ENCODE measurements at places on chromosomes 11 and 22. TPM values are rescaled to one million over a fixed set of nuclear protein-coding genes. Genes with fewer than 3 reads are reported as not detected.

Gene UPK2
- not detected for total RNA-seq

Gene TMEM123
- total RNA-seq, result 165 TPM

Gene VWA5A
- total RNA-seq, result 12.1 TPM

Gene DEPDC7
- total RNA-seq, result 2.2 TPM

Gene RFPL1
- not detected for total RNA-seq

Gene CD248
- total RNA-seq, result 0.07 TPM

DNA sequence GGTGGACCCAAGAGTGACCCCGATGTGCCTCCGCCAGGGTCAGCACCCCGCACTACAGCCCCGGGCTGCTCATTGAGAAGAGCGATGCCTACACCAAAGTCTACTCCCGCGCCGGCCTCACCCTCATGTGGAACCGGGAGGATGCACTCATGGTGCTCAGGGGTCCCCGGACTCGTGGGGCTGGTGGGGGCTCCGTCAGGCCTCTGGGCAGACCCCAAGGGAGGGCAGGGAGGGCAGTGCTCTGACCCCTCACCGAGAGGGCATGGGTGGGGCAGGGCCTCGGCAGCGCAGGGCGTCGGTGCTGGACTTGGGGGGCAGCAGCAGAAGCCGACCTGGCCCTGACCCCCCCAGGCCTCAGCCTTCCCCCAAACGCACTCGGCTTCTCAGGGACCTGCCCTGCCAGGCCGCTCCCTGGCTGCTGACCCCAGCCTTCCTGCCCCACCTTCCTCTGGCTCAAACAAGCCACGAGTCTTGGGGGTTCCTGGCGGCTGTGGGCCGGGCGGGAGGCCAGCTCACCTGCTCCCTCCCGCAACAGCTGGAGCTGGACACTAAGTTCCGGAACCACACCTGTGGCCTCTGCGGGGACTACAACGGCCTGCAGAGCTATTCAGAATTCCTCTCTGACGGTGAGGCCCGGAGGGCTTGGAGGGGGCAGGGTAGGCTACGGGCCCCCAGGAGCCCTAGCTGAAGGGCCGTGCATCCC, 2.9 kb downstream of the MUC2 start:
- DNase-seq, result no peak

- DNase-seq, result no peak
Measured at GRCh38 chr11:69007975-69008381, 5.1 kb downstream of the MRGPRF start.

DNA sequence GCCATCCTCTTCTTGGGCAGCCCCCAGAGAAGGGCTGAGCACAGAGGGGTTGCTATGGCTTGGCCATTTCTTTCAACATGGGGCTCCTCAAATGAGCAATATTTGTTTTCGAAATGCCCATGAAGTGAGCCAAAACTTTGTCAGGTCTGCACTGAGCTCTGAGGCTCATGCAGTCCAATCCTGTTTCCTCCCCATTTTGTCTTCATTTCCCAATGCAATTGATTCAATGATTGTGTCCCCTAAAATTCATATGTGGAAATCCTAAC, 60.6 kb upstream of the CD44 start:
- no peak for DNase-seq

GRCh38 chr22:39148727-39149535, 3.5 kb downstream of the CBX7 start:
- DNase-seq, result no peak

DNA sequence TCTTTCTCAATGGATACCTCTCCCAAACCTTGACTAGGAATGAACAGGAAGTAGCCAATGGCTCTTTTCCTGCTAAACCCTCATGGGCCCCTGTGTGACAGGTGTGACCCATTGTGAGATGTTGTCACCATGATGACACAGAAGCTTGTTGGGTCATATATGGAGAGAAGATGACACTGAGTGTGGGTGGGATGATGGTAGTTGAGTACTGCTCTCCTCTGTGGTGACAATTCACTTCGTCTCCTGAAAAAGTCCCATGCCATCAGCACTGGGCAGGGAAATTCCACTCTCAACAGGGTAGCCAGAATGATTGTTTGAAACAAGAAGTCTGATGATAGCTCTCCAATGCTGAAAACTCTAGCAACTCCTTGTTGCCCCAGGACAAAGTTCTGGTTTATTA, 94.0 kb upstream of the SEZ6L start:
- DNase-seq, result no peak

- no peak for DNase-seq
Measured at GRCh38 chr11:34978236-34979191, 62.1 kb downstream of the PDHX start.

GRCh38 chr11:34149274-34149673, 43.8 kb downstream of the NAT10 start:
- no peak for DNase-seq

DNA sequence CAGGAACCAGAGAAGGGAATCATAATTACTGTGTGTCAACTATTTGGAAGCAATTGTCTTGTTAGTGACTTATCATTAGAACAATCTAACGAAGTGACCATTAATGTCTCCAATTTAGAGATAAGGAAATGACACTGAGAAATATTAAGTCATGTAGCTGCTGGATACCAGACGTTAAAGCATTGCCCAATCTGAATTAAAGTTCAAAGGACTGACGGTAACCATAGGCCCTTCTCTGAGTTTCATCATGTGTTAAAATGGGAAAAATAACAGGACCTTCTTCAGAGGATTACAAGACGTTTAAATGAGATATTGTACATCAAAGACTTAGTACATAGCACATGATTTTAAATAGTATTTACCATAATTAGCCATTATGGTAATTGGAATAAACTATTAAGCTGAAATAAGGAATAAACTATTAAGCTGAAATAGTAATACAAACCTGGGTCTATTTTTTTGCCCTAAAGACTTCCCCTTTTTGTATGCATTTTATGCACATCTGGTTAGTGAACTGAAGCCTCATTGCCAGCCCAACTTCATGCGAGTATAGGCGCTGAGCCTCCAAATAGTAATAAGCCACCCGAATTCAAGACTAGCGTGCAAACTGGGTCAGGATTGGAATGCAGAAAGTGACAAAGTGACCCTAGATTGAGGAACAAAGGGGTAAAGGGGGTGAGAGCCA, 41.0 kb downstream of the GLYATL1 start:
- no peak for DNase-seq

DNA sequence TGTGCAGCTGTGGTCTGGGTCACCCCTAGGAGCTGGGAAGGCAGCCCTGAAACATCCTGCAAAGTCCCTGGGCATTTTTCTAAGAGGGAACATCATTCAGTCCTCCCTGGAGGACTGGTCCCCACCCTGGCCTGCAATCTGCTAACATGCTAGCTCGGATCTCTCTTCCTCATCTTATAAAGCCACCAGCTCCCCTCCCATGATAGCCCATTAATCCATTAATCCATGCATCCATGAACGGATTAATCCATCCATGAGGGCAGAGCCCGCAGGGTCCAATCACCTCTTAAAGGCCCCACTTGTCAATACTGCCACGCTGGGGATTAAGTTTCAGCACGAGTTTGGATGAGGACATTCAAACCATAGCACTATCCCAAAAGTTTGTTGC, 12.1 kb downstream of the PRG3 start:
- DNase-seq, result no peak

- DNase-seq, result no peak
Measured at GRCh38 chr11:73402834-73403185, 26.6 kb downstream of the RELT start.

DNA sequence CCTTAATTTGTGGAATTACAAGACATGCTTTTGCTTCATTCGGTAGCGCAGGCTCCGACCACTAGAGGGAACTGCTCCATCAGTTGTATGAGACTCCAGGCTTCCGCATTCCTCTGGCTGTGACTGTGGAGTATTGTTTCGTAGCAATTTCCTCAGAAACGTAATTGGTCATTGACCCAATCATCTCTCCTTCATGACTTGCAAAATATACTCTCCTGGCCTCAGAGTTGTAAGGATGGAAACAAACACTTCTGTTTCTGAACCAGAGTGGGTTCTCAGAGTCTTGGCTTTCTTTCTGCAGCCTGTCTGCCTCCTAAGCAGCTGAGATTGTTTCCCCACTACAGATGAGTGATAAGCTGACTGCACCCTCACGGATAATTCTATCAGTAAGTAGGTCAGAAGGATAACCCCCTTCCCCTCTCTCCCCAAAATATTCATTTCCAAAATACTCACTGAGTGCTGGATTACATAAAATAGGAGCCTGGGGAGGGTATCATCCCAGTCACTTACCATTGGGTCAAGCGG, 146.8 kb upstream of the ZC3H12C start:
- peak; percentile 85 for DNase-seq

DNA sequence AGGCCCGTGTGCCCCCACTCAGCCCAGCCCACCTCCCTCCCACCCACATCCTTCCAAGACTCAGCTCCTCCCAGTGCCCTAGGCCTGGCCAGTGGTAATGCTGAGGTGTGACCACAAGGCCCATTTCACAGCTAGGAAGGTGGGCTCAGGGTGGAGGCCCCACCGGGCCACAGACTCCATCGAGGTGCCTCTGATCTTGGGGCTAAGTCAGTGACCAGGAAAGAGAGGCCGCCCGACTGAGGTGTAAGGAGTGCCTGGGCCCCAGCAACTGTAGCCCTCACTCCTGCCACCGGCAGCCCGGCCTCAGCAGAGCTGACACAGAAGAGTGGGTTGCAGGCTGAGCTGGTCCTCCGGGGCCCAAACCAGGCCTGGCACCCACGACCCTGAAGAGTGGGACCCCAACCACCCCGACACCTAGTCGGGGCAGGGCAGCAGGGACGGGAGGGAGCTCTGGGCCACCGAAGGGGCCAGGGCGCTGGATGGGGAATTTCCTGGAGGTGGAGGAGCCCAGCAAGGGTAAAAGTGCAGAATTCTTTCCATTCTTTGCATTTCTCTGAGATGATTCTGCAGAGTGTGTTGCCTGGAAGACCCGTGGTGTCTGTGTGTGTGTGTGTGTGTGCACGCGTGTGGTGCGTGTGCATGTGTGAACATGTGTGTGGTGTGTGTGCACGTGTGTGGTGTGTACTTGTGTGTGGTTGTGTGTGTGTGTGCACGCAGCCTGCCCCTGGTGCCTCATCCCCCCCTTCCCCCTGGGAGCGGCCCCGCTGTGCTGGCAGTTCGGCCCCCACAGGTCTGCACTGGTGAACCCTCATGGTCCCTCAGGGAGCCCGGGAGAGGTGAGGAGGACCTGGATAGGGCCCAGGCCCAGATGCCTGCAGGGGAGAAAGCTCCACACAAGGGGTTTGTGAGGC, 8.3 kb upstream of the PIM3 start:
- peak; percentile 70 for DNase-seq

GRCh38 chr11:71125150-71125549, 127.2 kb downstream of the SHANK2 start:
- DNase-seq, result no peak

- no peak for DNase-seq
Measured at GRCh38 chr22:19761725-19762567, 1.4 kb downstream of the TBX1 start.

DNA sequence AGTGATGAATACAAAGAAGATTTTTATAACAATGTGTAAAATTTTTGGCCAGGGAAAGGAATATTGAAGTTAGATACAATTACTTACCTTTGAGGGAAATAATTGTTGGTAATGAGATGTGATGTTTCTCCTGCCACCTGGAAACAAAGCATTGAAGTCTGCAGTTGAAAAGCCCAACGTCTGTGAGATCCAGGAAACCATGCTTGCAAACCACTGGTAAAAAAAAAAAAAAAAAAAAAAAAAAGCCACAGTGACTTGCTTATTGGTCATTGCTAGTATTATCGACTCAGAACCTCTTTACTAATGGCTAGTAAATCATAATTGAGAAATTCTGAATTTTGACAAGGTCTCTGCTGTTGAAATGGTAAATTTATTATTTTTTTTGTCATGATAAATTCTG, 5.3 kb downstream of the BIRC3 start:
- no peak for DNase-seq

- DNase-seq, result no peak
Measured at GRCh38 chr22:44642096-44642644, 59.8 kb upstream of the PRR5 start.

DNA sequence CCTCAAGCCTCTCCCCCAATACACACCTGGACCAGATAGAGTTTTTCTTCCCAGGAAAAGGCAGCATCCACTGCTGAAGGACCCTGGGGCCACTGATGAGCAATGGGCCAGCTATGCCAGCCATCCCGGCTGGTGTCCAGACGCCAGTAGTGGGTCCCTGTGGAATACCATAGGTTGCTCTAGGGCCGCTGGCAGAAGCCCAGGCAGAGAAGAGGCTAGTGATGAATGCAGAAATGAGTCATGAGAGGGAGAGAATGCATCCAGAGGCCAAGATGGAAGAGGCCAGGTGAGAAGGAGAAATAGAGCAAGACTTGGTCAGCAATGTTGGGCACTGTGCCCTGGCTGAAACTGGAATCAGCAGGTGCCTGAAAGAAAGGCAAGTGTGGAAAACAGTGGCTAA, 8.9 kb downstream of the HPX start:
- no peak for DNase-seq

- no peak for DNase-seq
Measured at GRCh38 chr22:39728236-39728860, 157.8 kb downstream of the CACNA1I start.

- no peak for DNase-seq
Measured at GRCh38 chr22:26687439-26687838, 30.1 kb downstream of the MIAT start.

DNA sequence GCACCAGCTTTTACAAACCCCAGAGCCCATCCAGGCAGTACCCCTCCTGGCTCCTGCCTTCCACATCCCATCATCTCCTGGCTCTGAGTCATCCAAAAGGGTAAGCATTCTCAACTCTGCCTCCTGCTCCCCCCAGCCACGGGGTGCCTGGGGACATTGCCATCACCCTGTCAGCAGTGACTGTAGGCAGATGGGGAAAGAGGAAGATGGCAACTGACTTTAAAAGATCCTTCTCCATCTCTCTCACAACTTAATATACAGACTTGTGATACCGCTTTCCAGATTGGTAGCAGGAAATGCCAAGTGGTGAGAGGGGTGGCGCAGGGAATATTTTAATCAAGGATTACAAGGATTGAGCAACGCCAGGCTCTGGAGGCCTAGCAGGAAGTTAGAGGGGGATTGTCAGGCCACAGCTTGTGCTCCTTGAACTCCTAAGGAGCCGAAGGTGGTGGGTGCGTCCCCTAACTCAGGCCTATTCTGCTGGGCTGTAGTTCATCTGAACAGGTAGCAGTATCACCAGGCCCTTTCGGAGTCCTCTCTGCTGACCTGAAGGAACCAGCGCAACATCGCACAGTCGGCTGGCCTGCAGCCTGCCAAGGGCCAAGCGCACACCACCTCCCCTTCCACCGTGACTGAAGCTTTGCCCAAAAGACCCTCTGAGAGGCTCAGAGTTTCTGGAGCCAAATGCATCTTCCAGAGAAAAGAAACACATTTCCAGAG, 83.3 kb downstream of the ZC3H12C start:
- no peak for DNase-seq
